Stimulated activated CD4-positive, alpha-beta T cell treated with anti-CD3 and anti-CD28 coated beads, Interleukin-15, amount 100 ng/mL, for 1 hour (primary cell): ENCODE measurements at places on chromosomes 13 and 19.

DNA sequence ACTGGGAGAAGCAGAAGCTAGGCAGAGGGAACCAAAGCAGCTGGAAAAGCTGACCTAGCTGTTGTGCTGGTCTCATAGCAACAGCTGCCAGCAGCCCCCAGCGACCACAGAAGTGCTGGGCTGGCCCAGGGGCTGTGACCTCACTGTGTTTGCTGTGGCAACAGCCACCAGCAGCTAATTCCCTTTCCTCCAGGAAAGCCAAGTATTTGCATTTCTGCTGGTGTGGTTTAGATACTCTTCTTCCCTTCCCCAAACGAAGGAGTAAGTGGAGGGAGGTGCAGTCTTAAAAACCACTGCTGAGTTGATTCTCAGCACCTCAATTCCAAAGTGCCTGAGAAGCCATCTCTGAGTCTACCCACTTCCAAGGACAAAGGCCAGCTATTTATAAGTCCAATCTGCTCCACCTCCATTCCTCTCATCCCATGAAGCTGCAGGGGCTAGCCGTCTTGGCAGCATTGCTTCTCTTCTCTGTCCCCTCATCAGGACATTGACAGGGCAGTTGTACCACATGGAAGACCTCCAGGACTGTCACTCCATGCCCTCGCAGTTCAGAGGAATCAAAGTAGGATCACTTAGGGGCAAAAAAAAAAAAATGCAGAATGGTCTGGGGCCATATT is 11.5 kb upstream of the CCDC97 start:
- no peak for DNase-seq

DNA sequence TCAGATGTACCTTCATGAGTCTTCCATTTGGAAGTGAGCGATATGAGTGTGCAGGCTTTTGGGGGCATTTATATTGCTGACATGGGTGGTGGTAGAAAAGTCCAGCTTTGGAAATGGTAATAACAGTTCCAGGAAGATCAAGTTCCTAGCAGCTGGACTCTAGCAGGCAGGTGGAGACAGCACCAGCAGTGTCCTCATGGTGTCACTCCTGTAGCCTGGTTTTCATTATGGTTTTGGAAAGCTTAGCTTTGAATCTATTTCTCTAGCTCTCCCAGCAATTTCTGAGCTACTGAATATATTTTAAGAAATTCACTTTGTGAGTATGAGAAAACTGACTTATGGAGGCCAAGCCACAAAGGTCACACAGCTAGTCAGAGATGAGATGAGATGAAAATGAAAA is 523.2 kb upstream of the HTR2A start:
- no peak for DNase-seq

GRCh38 chr19:18364826-18365528 is 21.0 kb upstream of the GDF15 start:
- DNase-seq: no peak

GRCh38 chr13:33355201-33355895 is 69.8 kb upstream of the STARD13 start:
- DNase-seq: no peak
